ENCODE measurements at places on chromosomes 2 and 18.

- DNase-seq, result no peak
Measured at GRCh38 chr2:6908291-6908690, 8.9 kb upstream of the RNF144A start.

DNA sequence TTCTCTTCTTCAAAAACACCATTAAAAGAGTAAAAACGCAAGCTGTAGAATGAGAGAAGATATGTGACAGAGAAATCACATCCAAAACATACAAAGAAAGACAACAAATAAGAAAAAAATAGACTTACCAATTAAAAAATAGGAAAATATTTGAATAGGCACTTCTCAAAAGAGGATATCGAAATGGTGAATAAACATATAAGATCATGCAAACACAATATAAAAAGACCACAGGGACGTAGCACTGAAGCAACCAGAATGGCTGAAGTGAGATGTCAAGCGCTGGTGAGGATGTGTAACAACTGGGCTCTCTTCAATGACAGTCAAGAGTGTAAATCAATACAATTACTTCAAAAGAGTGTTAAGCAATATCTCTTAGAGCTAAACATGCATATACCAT is 202.3 kb downstream of the ZBTB7C start:
- no peak for DNase-seq

DNA sequence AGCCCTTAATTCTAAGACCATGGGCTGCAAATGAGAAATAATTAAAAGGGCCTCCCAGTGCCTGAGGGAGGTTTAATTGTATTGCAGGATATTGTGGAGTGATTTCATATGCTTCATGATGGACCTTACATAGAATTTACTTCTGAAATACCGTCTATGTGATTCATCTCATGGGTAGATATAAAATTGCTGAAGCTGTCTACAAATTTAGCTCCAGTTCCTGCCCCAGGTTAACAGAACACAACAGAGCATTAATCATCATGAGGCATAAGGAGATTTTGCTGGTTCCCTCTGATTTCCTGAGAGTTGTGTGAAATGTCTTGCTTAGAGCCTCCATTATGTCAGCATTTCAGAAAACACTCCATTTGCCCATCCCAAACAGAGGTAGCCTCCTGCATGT is 770 bp downstream of the UPP2 start:
- no peak for DNase-seq

DNA sequence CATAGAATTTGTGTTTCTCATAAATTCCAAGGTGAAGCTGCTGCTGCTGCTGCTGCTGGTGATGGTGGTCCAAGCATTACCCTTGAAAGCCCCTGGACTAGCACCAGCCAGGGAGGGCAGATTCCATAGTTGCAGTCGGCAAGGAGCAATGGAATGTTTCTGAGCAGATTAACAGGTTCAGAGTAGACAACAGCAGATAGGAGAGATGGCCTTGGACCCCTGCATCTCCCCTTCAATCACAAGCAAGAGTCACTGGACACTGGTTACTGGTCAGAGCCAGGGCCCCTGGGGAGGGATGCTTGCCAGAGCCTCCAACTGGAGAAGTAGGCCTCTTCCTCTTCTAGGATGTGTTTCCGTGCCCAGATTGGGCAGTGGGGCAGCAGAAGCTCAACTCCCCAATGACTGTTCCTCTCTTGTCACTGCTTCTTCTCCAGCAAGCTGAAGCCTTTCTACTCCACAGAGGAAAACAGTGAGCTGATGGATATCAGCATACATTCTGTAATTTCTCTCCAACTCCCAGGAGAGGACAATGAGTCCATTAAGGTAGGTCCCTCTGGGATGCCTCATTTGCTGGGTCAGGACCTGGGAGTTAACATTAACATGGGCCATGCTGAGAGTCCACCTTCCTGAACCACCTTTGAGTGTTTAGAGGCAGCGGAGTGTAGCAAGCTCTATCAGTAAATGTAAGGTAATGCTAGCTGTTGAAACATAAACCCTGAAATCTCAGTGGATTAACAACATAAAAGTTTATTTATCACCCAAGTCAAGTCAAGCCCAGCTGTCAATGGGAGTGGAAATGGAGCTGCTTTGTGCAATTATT is 35.3 kb downstream of the MROH2A start:
- no peak for DNase-seq

DNA sequence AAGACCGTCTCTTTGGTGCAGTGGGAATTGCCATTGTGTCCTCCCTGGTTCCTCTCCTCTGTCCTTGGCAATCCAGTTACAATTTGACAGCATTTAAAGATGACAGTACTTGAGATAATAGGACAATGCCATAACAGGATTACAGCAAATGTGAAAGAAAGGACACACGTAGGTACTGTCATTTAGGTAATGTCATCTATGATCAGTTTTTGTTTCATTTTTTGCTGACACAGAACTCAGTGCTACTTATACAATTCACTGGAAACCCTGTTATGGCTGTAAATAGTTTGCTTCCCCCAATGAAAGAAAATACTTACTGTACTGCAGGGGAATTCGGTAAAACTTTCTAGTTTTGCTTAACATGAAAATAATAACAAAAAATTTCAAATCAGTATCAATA is 65.2 kb downstream of the BCL11A start:
- no peak for DNase-seq

DNA sequence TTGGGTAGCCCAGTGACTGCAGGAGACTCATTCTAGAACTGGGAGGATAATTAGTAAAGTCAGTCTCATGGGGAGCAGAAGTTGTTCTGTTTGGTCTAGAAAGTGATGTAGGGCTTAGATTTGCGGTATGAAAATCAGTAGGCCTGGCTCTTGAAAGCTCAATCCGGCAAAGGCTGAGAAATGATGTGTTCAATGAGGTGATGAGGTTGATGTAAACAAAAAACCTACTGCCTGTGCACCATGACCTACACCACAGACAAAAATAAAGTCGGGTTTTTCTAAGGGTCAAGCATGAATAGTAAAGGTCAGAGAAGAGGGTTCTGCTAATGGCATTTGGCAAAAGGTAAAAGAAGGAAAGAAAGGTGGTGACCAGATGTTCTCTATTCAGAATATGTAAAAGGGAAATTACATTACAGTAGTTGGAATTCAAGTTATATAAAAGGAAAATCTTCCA is 80.8 kb upstream of the COL5A2 start:
- no peak for DNase-seq

DNA sequence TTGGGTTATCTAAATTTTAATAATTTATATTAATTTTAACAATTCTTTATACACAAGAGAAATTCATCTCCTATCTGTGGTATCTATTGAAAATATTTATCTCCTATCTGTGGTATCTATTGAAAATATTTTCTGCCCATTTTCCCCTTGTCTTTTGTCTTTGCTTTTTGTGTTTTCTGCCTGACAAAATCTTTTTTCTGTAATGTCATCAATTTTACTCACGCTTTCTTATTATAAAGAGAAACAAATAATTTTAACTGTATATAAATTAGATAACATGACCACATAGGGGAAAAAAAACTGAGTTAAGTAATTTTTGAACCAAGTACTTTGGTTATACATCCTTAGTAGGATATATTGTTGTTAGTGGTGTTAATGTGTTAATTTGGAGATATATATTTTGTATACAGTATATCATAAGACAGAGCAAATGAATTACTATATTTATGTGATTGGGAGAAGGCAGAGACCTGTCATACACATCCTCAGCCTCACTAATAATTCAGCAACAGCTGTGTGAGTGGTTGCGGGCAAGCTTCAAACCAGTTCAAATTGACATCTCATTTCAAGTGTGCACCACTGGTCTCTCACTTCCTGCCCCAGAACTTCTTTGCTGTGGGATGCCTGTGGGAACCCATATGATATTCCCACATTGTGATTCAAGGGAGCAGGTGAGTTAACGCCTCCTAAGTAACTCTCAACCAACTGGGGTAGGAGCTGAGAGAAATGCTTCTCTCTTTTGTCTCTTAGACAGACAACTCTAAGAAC is 292.4 kb downstream of the SP3 start:
- no peak for DNase-seq

DNA sequence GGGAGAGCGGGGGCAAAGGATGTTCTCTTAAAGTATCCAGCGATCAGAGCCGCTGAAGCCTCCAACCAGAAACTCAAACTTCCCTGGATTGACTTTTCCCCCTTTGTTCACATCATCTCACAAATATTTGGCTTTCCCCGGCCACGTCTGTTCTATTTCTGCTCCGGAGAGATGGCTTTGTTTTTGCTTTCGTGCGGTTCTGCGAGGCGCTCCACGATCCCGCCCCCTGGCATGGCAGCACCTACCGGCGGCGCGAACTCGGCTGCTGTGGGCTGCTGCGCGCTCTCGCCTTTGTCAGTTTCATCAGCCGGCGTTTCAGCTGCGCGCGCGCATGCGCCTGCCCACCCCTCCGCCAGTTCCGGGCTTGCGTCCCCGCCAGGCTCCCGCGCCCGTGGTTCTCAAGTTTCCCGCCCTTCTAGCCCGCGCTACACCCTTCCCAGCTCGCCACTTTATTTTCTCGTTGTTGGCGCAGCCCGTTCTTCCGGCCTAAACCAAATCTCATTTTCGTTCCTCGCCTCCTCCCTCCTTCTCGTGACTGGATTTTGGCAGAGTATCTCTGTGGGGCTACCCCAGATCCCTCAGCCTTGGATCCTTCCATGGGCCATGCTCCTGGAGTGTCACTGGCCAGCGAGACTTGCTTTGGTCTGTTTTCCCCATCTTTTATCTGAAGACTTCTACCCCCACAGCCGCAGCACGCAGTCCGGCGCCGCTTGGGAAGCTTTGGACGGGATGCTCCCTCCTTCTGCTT is 98.0 kb downstream of the INSIG2 start:
- DNase-seq, result peak; percentile 78

DNA sequence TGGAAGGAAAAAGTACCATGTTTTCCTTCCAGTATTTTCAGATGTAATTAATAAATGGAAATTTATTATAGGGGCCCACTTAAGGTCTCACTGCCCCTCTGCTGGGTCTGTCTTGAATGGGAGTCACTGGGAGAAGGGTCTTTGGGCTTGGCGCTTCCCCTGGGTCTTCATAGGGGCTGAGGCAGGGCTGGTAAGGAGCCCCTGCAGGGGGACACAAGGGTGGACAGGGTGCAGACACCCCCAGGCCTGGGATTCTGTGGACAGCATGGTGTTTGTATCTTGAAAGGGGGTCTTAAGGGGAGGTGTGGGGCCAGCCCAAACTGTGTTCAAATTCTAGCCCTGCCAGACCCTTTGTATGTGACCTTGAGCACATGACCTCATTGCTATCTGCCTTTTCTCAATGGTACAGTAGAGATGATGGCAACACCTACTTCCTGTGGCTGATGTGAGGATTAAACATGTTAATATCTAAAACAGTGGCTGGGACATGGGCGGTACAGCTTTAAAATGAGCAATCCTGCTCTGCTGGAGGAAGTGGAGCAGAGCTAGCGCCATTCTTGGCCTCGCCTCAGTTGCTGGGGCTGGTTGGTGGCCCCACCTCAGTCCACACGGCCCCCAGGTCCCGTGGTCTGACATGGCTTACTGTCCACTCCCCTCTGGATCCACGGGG is 71.6 kb downstream of the GNAL start:
- no peak for DNase-seq

DNA sequence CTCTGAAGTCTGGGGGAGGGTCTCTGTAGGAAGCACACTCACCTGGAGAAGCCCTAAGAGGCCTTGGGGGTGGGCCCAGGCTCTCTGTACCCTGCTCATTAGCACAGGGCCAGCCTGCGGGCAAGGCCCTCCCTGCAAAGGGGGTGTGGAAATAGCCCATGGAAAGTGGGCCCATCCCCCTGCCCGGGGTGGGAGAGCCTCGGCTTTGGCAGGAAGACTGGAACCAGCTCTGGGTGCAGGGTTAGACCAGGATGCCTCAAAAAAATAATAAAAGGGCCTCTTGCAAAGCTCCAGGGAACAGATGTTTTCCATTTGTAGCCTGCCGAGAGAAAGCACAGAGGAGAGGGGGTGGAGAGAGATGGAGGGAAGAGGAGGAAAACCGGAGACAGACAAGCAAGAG is 98.7 kb downstream of the STPG4 start:
- DNase-seq, result no peak

GRCh38 chr2:157625296-157625695 is 3.4 kb downstream of the ACVR1C start:
- no peak for DNase-seq

DNA sequence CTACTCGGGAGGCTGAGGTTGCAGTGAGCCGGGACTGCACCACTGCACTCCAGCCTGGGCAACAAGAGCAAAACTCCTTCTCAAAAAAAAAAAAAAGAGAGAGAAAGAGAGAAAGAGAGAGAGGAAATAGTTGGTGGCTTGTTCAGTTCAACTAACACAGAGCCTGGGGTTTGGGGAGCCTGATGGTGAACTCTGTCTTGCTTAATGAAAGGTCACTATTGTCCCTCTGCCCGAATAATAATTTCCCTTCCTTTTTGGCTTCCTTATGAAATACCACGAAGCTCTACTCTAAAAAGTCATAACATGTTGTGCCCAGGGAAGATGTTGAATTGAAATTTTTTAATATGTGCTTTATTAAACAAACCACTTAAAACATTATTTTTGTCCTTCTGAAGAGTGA is 17.3 kb downstream of the BCL2 start:
- DNase-seq, result no peak

- DNase-seq, result no peak
Measured at GRCh38 chr2:192953116-192953515, 758.4 kb upstream of the TMEFF2 start.

DNA sequence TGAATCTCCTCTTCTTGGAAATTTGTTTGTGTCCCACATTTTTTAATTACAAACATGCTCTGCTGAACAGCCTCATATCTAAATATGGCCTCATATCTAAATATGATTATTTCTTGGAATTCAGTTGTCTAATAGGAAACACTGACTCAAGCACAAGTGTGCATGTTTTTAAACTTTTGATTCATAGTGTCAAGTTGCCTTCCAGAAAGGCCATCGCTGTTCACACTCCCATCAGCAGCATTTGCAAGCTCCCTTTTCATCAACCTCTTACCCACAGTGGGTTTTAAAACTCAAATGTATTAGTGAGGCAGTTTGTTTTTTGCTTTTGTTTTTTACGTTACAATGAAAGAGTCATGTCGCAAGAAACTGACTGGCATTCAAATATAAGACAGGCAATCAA is 65.2 kb upstream of the SMAD2 start:
- DNase-seq, result no peak

- no peak for DNase-seq
Measured at GRCh38 chr2:62589691-62590356, 83.8 kb upstream of the TMEM17 start.

DNA sequence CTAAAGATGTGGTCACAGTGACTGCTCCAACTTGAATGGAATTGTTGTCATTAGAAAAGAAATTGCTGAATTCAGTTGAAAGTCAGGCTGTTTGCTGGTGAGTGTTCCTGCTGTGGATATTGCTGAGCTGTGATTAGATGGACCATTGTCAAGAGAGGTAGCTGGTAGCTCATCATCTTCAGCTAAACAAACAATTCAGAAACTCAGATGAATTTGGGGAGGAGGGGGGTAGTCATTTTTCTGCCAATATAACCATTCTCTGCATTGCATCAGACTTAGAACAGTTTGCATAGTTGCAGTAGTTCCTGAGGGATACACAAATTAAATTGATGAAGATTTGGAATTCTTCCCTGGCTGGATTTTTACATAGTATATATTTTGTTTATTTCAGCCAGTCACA is 108.3 kb downstream of the MTCL1 start:
- DNase-seq, result no peak

GRCh38 chr2:85737481-85737880 is 16.3 kb upstream of the ATOH8 start:
- no peak for DNase-seq
